Dorsolateral prefrontal cortex (tissue), 122 donors: ENCODE measurements at places on chromosomes 7 and 10.
A peak's percentile ranks its signal among the peaks of the same experiment; 100 is the strongest.

DNA sequence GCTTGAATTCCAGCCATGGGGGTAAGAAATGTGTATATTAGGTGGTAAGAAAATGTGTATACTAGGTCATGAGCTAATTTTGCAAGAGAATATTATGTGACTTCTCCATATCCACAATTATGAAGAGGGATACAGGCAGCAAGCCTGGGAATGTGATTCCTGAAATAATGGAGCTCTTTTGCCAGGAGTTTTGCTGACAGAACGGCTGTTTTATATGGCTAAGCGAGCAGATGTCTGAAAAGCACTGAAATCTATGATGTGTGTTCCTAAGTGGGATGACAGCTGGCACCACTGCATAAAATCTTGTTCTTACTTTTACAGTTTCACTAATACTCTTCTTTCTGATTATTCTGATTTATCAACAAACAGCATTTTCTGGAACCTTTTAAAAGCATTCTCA lies 386.0 kb upstream of the HPS1 start:
- DNase-seq: no peak

GRCh38 chr10:95482501-95483233 lies 78.5 kb downstream of the SORBS1 start:
- DNase-seq: no peak

GRCh38 chr10:126016156-126016805 lies 119.9 kb downstream of the FANK1 start:
- DNase-seq: no peak

GRCh38 chr7:114715907-114716306 lies 206.0 kb upstream of the MDFIC start:
- no peak for DNase-seq

- DNase-seq: no peak
Measured at GRCh38 chr7:131170440-131171271, 157.0 kb upstream of the MKLN1 start.

DNA sequence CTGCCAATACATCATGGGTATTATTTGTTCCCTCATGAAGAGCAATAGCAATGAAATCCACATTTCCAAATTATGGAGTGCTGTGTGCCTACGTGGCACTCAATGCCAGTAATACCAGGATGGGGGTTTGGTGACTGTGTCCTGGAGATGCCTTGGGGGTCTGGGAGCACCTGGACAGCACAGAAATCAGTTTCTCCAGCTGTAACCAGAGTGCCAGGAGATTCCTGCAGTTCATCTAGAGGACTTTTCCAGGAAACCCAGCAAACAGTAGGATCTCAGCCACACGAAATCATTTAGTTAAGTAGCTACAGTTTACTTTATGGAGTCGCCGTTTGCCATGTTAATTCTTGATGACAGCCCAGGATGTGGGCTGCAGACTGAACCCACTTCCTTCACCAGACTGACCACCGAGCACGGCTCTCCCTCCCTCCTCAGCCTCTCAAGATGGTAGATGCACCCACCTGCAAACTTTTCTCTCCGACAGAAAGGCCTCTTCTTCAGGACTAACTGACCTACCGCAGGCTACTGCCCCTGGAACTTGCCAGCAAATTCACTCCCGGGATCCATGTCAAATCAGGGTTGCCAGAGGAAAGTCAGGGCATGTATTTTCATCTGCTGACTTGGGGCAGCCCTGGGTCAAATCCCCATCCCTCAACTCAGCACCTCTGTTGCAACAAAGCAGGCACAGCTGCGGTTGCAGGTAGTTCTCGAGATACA lies 30.3 kb downstream of the MKI67 start:
- DNase-seq: no peak

- no peak for DNase-seq
Measured at GRCh38 chr7:22662556-22663356, 64.2 kb upstream of the IL6 start.

- DNase-seq: peak; percentile 76
Measured at GRCh38 chr7:47371733-47372368, 210.1 kb downstream of the TNS3 start.

DNA sequence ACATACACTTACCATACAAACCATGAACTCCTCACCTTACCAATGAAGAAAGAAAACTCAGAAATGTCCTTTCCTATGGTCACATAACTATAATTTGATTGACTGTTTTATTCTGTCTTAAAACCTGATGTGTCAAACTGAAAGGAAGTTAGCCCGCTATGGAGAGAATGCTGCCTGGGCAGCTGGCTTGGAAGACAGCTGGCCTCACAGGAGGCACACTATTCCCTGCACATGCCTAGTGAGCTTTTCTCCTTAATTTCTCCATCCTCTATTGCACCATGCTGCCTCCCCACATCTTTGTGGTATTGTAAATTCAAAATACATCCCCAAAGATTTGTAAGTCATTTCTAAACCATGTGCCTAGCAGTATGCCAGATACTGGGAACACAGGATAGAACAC lies 163.3 kb downstream of the STK31 start:
- no peak for DNase-seq

GRCh38 chr7:44259547-44260457 lies 59.0 kb downstream of the YKT6 start:
- peak; percentile 82 for DNase-seq

DNA sequence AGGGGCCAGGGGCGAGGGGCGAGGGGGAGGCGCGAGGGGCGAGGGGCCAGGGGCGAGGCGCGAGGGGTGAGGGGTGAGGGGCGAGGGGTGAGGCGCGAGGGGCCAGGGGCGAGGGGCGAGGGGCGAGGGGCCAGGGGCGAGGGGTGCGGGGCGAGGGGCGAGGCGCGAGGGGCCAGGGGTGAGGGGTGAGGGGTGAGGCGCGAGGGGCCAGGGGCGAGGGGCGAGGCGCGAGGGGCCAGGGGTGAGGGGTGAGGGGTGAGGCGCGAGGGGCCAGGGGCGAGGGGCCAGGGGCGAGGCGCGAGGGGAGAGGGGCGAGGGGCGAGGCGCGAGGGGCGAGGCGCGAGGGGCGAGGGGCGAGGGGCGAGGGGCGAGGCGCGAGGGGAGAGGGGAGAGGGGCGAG lies 192.3 kb downstream of the PTPRN2 start:
- DNase-seq: no peak

DNA sequence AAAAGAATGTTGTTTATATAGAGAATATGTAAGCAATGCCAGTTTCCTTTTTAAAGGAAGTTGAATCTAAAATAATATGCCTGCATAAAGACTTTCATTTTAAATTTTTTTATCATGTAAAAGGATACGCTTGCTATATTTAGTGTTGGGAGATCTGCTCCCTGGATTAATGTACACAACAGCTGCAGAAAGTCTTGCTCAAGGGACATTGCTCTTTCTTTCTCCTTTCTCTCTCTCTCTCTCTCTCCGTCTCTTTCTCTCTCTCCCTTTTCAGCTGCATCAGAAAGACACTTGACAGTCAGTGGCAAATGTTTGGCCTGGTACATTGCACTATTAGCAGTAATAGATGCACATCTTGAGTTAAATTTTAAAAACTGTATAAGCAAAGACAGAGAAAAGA lies 739 bp downstream of the MYPN start:
- no peak for DNase-seq

DNA sequence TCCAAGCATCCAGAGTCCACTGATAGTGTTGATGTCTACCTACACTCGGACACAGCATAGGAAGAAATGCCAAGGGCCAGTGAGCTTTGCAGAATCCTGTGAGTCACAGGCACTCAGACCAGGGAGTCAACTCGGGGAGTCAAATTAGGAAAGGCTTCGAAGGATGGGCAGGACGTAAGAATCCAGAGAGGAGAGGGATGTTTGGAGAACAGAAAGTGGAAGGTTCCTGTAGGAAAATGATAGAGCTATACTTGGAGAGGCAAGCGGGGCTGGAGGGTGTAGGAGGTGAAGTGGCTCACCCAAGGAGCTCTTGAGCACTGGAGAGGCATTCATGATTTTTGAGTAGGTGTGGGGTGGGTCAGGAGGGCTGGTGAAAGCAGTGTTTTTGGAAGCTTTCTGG lies 3.0 kb downstream of the ZYX start:
- no peak for DNase-seq

DNA sequence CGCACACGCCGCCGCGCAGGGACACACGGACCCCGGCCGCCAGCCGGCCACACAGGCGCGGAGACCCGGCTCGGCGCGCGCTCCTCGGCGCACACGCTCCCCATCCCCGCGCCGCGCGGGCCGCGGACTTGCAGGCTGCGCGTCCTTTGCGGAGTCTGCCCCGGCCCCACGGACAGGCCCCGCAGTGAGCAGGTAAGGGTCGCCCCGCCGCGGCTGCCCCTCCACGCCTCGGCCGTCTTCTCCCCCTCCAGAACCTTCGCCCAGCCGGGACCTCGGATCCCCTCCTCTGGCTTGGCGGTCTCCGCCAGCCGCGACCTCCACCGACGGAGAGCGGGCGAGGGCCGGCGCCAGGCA lies 356 bp downstream of the ADCYAP1R1 start:
- no peak for DNase-seq

DNA sequence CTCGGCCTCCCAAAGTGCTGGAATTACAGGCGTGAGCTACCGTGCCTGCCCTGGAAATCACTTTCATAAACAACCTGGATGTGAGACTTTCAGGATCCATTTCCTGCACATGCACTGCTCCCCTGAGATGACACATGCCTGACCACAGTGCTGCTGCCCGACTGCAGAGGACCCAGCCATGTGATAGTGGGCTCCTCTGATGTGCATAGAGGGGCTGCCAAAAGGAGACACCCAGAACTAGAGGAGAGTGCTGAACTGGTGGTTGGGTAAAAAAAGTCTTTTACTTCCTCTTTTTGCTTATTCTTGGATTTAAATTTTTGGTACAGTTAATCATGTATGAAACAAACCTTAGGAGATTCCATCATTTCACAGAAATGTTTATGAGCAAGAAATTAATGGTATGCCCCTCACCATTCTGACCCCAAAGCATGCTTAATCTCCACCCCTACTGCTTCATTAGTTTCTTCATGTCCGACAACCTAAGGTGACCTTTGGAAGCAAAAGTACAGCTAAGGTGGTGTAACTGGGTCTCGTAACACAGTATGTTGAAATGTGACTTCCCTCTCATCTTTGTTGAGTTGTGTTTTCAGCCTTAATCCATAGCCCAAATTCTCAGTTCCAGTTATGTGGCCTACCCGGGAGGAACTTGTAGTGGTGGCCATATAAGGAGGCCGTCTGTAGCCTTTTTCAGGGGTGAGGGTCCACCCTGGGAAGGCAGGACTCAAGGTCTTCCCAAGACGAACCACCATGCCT lies 111.1 kb downstream of the RNF216 start:
- no peak for DNase-seq

- no peak for DNase-seq
Measured at GRCh38 chr7:29145553-29146056, 732 bp downstream of the CPVL start.

DNA sequence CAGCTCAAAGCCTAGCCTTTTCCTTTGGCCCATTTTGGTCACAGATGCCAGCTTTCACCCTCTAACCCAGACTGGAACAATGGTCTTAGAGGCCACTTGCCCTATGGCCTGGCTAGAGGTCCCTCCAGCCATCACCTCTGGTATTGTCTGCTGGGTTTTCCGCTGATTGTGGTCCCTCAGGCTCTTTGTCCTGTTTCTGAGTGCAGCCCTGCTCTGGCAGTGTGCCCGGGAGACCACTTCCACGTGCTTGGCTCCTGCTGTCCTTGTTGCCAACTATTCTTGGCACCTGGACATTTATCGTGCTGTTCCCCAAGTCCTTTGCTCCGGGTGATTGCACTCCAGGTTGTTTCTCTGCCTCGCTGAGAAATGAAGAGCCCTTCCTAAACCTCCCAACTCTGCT lies 53.3 kb upstream of the FAM180A start:
- no peak for DNase-seq

DNA sequence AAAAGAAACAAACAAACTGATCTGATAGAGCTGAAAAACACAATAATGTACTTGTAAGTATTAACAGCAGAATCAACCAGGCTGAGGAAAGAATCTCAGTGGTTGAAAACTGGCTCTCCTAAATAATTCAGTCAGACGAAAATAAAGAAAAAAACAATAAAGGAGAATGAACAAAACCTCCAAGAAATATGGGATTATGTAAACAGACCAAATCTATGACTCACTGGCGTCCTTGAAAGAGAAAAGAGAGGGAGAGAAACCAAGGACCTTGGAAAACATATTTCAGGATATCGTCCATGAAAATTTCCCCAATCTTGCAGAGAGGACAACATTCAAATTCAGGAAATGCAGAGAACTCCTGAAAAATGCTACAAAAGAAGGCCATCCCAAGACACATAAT lies 62.9 kb downstream of the FBXL13 start:
- DNase-seq: no peak

DNA sequence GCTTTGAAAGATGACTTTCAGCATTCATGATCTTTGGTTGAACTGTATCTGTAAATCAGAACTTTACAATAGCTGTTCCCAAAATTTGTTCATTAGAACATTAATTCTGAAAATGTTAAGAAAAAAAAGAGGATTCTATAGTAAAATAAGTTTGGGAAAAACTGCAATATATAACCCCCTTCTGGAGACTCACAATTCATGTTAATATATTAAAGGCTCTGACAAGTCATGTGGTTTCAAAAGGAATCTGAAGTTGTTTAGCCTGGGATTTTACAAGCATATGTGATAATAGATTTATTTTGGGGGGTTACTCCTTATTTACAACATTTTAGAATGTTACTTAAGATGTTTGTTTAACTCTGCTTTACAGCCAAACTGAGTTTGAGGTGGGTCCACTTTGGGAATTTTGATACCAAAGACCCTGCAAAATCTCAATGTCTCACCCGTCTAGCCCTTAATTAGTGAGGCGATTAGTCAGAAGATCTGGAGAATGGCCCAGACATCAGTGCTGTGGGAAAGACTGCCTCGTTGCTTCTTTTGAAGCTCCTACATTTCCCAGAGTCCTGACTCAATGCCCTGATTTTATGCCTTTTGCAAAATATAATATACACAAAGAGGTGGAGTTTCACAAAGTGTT lies 40.0 kb downstream of the CDK1 start:
- DNase-seq: no peak

DNA sequence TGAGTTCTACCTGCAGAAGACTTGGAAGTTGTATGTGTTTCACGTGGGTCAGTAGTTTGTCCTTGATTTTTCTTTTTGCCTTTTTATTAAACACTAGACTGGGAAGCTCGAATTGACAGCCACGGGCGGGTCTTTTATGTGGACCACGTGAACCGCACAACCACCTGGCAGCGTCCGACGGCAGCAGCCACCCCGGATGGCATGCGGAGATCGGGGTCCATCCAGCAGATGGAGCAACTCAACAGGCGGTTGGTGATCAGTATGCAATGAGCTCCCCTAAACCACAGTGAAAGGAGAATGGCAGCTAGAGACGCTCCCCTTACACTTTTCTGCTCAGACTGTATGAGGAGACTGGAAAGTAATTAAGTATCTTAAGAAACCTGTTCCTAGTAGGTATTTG lies 126.7 kb upstream of the STK17A start:
- DNase-seq: no peak

GRCh38 chr10:70694418-70695141 lies 22.3 kb downstream of the ADAMTS14 start:
- DNase-seq: no peak

- no peak for DNase-seq
Measured at GRCh38 chr10:30368065-30368718, 19.1 kb upstream of the MTPAP start.

GRCh38 chr7:68564306-68565135 lies 1033.8 kb upstream of the AUTS2 start:
- DNase-seq: no peak

GRCh38 chr10:32949221-32949678 lies 8.8 kb downstream of the ITGB1 start:
- DNase-seq: no peak

- no peak for DNase-seq
Measured at GRCh38 chr10:115624448-115624847, 531.3 kb downstream of the ATRNL1 start.

GRCh38 chr10:84184517-84184916 lies 9.8 kb upstream of the CDHR1 start:
- no peak for DNase-seq

GRCh38 chr7:7327423-7327822 lies 145.1 kb downstream of the C1GALT1 start:
- DNase-seq: no peak

GRCh38 chr7:38862666-38863065 lies 46.3 kb downstream of the VPS41 start:
- DNase-seq: no peak
